ENCODE measurements at places on chromosomes 1 and 21.

GRCh38 chr1:222634180-222635013 lies 16.5 kb downstream of the MIA3 start:
- no peak overlapping the region for H3K4me3 ChIP-seq
- peaks cover 11% of the 10 kb centered on the region for H3K36me3 ChIP-seq
- no peak overlapping the region for H3K27ac ChIP-seq
- H3K4me1 ChIP-seq = peaks cover 16% of the 10 kb centered on the region
- no peaks in the 10 kb centered on the region for H3K27me3 ChIP-seq

DNA sequence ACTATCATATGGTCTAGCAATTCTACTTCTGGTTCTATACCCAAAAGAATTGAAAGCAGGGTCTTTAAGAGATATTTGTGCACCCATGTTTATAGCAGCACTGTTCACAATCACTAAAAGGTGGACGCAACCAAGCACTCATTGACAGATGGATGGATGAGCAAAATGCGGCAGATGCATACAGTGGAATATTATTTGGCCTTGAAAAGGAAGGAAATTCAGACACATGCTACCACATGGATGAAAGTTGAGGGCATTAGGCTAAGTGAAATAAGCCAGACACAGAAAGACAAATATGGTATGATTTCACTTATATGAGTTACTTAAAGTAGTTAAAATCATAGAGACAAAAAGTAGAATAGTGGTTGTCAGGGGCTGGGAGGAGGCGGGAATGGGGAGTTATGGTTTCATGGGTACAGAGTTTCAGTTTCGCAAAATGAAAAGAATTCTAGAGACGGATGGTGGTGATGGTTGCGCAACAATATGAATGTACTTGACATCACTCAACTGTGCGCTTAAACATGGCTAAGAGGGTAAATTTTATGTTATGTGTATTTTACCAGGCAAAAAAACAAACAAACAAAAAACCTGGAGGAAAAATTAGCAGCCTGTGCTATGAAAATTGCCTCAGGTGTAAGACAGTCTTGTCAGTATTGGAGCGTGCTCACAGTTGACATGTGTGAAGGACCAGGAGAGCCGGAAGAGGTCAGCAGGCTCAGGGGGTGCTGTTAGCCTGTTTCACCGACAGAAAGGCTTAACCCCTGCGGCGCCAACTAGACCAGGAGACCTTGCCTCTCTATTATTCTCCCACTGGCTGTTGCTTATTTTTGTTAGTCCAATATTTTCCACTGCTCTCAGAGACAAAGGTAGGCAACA lies 26.5 kb downstream of the CD247 start:
- peaks cover 11% of the 10 kb centered on the region for H3K36me3 ChIP-seq
- peaks cover 75% of the 10 kb centered on the region for H3K4me1 ChIP-seq
- DNase-seq = no peak
- peak overlapping the region; percentile 84 for H3K4me3 ChIP-seq
- H3K27ac ChIP-seq = peak overlapping the region; percentile 98
- no peaks in the 10 kb centered on the region for H3K27me3 ChIP-seq

GRCh38 chr21:29174607-29175013 lies 44.2 kb downstream of the MAP3K7CL start:
- peaks cover 6% of the 10 kb centered on the region for H3K36me3 ChIP-seq
- H3K27ac ChIP-seq = no peak overlapping the region
- H3K4me1 ChIP-seq = peaks cover 2% of the 10 kb centered on the region
- no peak overlapping the region for H3K4me3 ChIP-seq
- H3K27me3 ChIP-seq = no peaks in the 10 kb centered on the region

GRCh38 chr1:152170287-152170905 lies 11.4 kb upstream of the RPTN start:
- DNase-seq = no peak
- no peak overlapping the region for H3K27ac ChIP-seq
- no peak overlapping the region for H3K4me3 ChIP-seq
- H3K27me3 ChIP-seq = peaks cover 51% of the 10 kb centered on the region

- H3K36me3 ChIP-seq = no peaks in the 10 kb centered on the region
- no peaks in the 10 kb centered on the region for H3K4me1 ChIP-seq
- no peak for DNase-seq
- H3K27me3 ChIP-seq = no peaks in the 10 kb centered on the region
- H3K4me3 ChIP-seq = no peak overlapping the region
- no peak overlapping the region for H3K27ac ChIP-seq
Measured at GRCh38 chr1:95578462-95578861, 344.5 kb downstream of the RWDD3 start.

- peaks cover 55% of the 10 kb centered on the region for H3K27me3 ChIP-seq
- no peak overlapping the region for H3K4me3 ChIP-seq
- peaks cover 6% of the 10 kb centered on the region for H3K4me1 ChIP-seq
- peaks cover 5% of the 10 kb centered on the region for H3K36me3 ChIP-seq
Measured at GRCh38 chr1:116122955-116123757, 12.0 kb downstream of the MAB21L3 start.

DNA sequence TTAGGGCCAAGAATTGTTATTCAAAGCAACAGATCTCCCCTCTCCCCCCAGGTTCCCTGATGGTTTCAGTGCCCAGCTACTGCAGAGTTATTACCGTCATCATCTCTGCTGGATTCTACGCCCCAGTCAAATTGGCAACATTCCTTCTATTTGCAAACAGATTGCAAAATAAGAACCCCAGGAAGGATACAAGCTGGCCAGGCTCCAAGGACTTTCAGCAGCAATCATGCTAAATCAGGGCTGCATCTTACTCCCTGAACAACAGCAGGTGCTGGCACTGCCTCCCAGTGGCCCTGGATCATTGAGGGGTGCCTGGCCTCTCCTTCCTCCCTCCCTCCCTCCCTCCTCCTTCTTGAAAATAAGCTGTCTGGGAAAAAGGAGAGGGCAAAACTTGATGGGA lies 521.6 kb upstream of the BEND5 start:
- no peaks in the 10 kb centered on the region for H3K4me1 ChIP-seq
- no peak overlapping the region for H3K27ac ChIP-seq
- DNase-seq = no peak
- no peaks in the 10 kb centered on the region for H3K27me3 ChIP-seq

DNA sequence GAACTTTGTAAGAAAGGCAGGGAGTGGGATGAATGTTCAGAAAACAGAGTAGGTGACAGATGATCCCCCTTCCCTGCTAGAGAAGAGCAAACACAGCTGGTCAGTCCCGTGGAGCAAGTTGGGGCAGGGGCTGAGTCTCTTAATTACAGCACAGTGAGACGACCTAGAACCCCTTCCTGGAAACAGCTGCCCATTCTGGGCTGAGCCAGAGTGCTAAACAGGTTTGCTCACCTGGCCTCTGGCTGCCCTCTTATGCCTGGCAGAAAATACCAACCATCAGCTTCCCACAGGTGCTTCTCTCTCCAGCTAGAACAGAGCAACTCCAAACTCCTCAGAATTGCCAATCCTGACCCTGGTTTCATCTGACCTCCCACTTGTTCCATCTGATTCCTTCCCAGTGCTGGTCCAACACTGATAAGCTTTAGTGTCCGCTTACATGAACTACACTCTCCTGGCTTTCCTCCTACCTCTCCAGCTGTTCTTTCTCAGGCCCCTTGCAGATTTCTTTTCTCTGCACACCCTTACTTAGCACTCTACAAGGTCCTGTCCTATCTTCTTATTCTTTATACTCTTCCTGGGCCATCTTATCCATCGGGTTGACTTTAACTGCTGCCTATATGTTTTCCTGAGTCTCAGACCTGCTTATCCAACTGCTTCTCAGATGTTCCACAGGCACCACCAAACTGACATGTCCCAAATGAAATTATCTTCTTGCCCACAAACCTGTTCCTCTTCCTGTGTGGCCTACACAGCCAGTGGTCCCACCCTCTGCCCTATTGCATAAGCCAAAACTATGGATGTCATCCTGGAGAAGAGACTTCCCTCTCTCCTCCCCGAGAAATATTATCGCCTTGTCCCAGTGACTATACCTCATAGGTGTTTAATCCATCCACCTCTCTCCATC lies 22.6 kb upstream of the COL9A2 start:
- H3K4me3 ChIP-seq = peak overlapping the region; percentile 62
- peak overlapping the region; percentile 93 for H3K27ac ChIP-seq
- DNase-seq = no peak

GRCh38 chr1:65458730-65459396 lies 38.4 kb downstream of the LEPR start:
- H3K4me1 ChIP-seq = peaks cover 15% of the 10 kb centered on the region
- no peak for DNase-seq
- no peak overlapping the region for H3K4me3 ChIP-seq
- peaks cover 2% of the 10 kb centered on the region for H3K36me3 ChIP-seq
- no peaks in the 10 kb centered on the region for H3K27me3 ChIP-seq
- H3K27ac ChIP-seq = no peak overlapping the region
